ENCODE measurements at places on chromosomes 2 and 18. TPM values are rescaled to one million over a fixed set of nuclear protein-coding genes. Genes with fewer than 3 reads are reported as not detected.

DNA sequence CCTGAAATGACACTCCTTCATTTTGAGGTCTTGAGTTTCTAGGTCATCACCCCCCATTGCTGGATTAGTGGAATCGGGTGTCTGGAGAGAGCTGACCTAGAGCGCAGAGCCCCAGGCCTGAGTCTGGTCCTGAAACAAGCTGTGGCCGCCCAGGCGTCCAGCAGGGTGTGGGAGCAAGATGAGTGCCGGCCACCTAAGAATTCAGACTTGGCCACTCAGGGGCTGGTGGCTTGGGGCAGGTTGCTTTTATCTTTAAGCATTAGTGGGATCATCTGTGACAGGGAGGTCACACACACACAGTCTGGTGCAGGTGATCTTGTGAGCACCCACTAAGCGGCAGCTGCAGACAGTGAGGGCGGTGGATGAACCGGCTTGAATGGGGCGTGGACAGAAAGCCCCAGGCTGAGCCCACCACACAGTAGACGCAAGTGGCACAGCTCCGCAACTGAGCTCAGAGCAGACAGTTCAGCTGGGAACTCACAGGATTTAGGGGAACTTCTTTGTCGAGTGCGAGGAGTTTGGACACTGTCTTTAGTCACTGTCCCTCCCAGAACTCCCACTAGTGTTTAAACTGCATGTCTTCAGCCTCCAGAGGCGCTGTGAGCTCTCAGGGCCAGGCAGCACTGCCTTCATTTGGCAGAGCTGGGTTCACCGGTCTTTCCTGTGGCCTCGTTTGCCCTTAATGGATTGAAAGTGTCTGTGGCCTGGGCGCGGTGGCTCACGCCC is 21.5 kb downstream of the ITGB1BP1 start:
- H3K4me1 ChIP-seq: no peaks in the 10 kb centered on the region
- H3K27me3 ChIP-seq: no peaks in the 10 kb centered on the region
- no peak overlapping the region for H3K4me3 ChIP-seq
- no peak overlapping the region for H3K27ac ChIP-seq
- H3K36me3 ChIP-seq: no peaks in the 10 kb centered on the region

- no peaks in the 10 kb centered on the region for H3K36me3 ChIP-seq
- H3K27ac ChIP-seq: no peak overlapping the region
- H3K4me1 ChIP-seq: peaks cover 6% of the 10 kb centered on the region
Observed at GRCh38 chr2:216549926-216550690, 51.5 kb downstream of the RPL37A start.

GRCh38 chr18:9139400-9140039 is 2.9 kb downstream of the ANKRD12 start:
- DNase-seq: no peak
- peaks cover 18% of the 10 kb centered on the region for H3K36me3 ChIP-seq
- no peaks in the 10 kb centered on the region for H3K27me3 ChIP-seq
- H3K4me3 ChIP-seq: peak overlapping the region; percentile 93

GRCh38 chr2:201127570-201127969 is 11.6 kb downstream of the CFLAR start:
- peak overlapping the region; percentile 95 for H3K27ac ChIP-seq
- no peak for DNase-seq
- H3K36me3 ChIP-seq: peaks cover 20% of the 10 kb centered on the region
- H3K27me3 ChIP-seq: no peaks in the 10 kb centered on the region

DNA sequence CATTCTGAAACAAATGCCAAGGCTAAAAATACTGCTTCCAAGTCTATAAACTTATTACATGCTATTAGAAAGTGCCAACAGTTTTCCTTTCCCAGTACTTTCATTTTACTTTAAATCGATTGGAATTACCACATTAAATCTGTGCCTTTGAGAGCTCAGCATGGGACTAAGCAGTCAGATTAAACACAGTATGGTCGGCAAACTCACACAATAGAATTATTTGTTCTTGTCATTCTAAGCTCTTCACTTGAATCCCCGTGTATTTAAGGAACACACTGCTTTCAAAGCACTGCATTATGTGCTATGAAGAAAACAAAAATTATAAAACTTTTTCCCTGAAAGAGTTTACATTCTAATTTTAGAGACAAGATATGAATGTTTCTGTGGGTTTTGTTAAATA is 444.4 kb upstream of the SLC39A10 start:
- no peak for DNase-seq
- no peaks in the 10 kb centered on the region for H3K36me3 ChIP-seq
- H3K4me1 ChIP-seq: no peaks in the 10 kb centered on the region
- no peak overlapping the region for H3K27ac ChIP-seq
- H3K27me3 ChIP-seq: peaks cover 3% of the 10 kb centered on the region
- no peak overlapping the region for H3K4me3 ChIP-seq

DNA sequence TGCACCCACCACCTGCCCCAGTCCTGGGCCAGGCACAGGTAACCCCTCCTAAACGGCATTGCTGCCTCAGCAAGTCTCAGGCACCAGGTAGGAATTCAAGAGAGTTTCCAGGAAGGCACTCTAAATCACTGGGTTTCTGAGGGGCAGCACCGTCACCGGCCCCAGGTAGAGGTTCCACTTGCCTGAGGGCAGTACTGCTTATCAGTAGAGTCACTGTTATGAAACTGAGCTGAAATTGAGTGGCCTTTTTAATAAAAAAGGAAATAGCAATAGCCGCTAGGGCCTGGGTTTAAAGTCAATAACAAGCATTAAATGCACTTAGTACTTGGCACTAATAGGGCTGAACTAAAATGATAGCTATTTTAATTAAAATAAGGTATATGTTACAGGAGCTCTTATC is 653.7 kb downstream of the METTL4 start:
- H3K4me3 ChIP-seq: no peak overlapping the region
- no peak for DNase-seq
- no peaks in the 10 kb centered on the region for H3K27me3 ChIP-seq

- no peak overlapping the region for H3K4me3 ChIP-seq
- DNase-seq: no peak
- H3K36me3 ChIP-seq: peaks cover 9% of the 10 kb centered on the region
- peaks cover 3% of the 10 kb centered on the region for H3K4me1 ChIP-seq
Observed at GRCh38 chr2:64594226-64594989, 59.3 kb downstream of the SERTAD2 start.

DNA sequence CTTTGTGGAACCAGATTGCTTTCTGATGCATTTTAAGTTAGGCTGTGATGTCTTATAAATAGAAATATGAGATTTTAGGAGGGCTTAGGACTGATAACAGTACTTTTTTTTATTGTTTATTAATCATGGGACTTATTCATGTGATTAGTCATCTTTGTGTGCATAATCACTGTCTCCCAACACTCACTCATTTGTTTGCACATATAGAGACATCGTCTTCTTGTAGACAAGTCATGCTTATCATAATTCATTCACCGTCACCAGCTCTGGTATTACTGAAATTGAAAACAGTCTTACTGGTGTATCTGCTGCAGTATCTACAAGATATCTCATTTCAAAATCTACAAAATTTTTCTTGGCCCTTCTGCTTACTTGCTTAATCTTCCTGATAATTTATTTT is 45.8 kb downstream of the WDR7 start:
- peaks cover 2% of the 10 kb centered on the region for H3K36me3 ChIP-seq
- H3K27ac ChIP-seq: no peak overlapping the region
- H3K4me3 ChIP-seq: no peak overlapping the region
- DNase-seq: no peak
- H3K27me3 ChIP-seq: no peaks in the 10 kb centered on the region

DNA sequence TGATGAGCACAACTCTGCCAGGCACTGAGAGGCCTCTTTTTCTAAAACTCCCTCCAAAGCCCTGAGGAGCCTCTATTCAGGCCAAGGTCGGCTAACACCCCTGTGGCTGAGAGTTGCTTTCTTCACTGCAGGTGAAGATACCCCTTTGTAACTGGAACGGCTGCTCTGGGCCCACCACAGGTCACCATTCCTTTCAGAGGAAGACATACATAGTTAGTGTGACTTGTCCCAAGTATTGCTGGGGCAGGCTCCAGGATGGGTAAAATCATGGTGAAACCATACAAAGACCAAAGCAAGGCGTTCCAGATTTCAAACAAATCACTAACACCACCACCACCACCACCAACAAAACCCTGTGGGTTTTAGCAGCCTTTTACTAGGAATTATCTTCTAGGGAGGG is 36.8 kb downstream of the CHST10 start:
- no peaks in the 10 kb centered on the region for H3K36me3 ChIP-seq
- no peak for DNase-seq
- no peak overlapping the region for H3K4me3 ChIP-seq
- peaks cover 3% of the 10 kb centered on the region for H3K27me3 ChIP-seq
- no peak overlapping the region for H3K27ac ChIP-seq

GRCh38 chr2:70140791-70141211 is 50.0 kb downstream of the C2orf42 start:
- no peak for DNase-seq
- peaks cover 50% of the 10 kb centered on the region for H3K4me1 ChIP-seq
- no peaks in the 10 kb centered on the region for H3K27me3 ChIP-seq
- peak overlapping the region; percentile 98 for H3K27ac ChIP-seq
- H3K4me3 ChIP-seq: peak overlapping the region; percentile 89

GRCh38 chr2:201608021-201608420 is 35.3 kb downstream of the TMEM237 start:
- H3K36me3 ChIP-seq: peaks cover 3% of the 10 kb centered on the region
- DNase-seq: no peak
- no peaks in the 10 kb centered on the region for H3K4me1 ChIP-seq
- no peak overlapping the region for H3K4me3 ChIP-seq
- H3K27me3 ChIP-seq: peaks cover 28% of the 10 kb centered on the region
- H3K27ac ChIP-seq: no peak overlapping the region

- no peak overlapping the region for H3K27ac ChIP-seq
- H3K4me1 ChIP-seq: peaks cover 6% of the 10 kb centered on the region
- H3K36me3 ChIP-seq: peaks cover 30% of the 10 kb centered on the region
- H3K4me3 ChIP-seq: no peak overlapping the region
- no peaks in the 10 kb centered on the region for H3K27me3 ChIP-seq
Observed at GRCh38 chr18:54279477-54280219, 10.3 kb downstream of the POLI start.

DNA sequence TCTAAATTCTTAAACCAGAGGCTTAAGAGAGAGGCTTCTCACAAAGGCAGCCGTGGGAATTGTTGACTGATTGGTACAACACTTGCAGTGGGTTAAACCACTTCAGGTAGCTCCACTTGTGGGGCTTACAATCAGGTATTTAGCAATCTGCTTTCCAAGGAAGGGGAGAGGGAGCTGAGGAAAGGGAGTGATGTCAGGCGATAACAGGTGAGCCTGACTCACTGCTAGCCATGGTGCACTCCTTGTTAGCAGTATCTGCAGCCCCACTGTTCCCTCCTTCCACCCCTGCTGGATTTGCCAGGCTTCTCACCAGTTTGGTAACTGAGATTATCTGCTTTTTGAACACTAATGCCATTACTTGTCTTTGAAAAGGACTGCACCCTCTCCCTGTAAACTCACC is 1056.7 kb upstream of the FANCL start:
- H3K4me3 ChIP-seq: no peak overlapping the region
- no peaks in the 10 kb centered on the region for H3K36me3 ChIP-seq
- no peak for DNase-seq

GRCh38 chr2:228018311-228018710 is 146.9 kb downstream of the DAW1 start:
- no peak overlapping the region for H3K4me3 ChIP-seq
- no peaks in the 10 kb centered on the region for H3K27me3 ChIP-seq
- no peak overlapping the region for H3K27ac ChIP-seq
- DNase-seq: no peak
- no peaks in the 10 kb centered on the region for H3K4me1 ChIP-seq
- H3K36me3 ChIP-seq: no peaks in the 10 kb centered on the region

DNA sequence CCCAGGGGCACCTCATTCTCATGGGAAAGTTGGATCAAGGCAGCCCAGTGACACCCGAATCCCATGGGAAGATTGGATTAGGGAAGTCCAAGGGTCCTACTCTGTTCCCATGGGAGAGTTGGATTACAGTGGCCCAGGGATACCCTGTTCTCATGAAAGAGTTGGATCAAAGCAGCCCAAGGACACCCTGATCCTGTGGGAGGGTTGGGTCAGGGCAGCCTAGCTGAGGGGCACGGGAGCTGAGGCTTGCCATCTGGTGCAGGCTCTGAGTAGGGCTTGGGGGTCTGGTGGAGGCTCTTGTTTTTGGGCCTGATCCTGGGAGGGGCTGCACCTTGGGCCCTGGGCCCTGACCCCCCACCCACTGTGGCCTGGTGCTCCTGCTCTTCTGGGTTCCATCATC is 87.1 kb downstream of the ACKR3 start:
- peaks cover 14% of the 10 kb centered on the region for H3K27me3 ChIP-seq
- no peaks in the 10 kb centered on the region for H3K36me3 ChIP-seq
- no peak for DNase-seq
- H3K27ac ChIP-seq: no peak overlapping the region
- H3K4me3 ChIP-seq: no peak overlapping the region

- no peak overlapping the region for H3K27ac ChIP-seq
- no peak overlapping the region for H3K4me3 ChIP-seq
- DNase-seq: no peak
- H3K27me3 ChIP-seq: no peaks in the 10 kb centered on the region
Observed at GRCh38 chr2:128195435-128195984, 104.5 kb downstream of the UGGT1 start.

DNA sequence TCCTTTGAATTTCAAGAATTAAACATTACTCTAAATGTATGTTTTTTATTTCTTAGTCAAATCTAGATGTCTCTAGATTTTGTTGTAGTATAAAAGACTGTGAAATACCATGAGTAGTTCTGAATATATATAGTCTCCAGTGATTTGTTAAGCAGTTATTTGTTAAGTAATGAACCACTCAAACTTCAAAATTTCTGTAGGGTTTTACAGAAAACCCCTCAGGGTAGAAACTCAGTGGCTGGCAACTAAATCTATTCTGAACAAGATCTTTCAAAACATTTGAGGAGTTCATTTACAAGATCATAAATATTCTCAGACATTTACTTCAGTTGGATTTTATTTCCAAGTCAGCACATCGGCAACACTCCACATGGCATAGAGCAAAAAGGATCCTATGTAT is 35.8 kb upstream of the ACSL3 start:
- no peak overlapping the region for H3K27ac ChIP-seq
- peaks cover 20% of the 10 kb centered on the region for H3K27me3 ChIP-seq
- no peaks in the 10 kb centered on the region for H3K36me3 ChIP-seq
- no peak for DNase-seq

DNA sequence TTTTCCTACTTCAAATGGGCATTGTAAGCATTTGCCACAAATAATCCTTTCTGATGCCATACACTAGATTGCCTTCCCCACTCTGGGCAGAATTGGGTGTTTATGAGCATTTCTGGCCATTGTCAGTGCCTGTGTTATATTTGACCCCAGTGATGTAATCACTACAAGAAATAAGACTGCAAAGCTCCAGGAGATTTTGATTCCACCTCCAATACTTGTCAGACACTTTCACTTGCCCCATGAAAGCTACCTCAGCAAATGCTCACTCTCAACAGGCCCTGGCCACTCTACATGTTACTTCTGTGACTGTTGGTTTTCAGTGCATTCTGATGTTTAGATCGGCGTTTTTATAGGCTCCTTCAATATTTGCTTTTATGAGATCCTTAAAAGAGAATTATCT is 135.1 kb downstream of the GFPT1 start:
- DNase-seq: no peak
- no peak overlapping the region for H3K27ac ChIP-seq
- H3K4me3 ChIP-seq: no peak overlapping the region
- peaks cover 31% of the 10 kb centered on the region for H3K27me3 ChIP-seq

- H3K4me1 ChIP-seq: no peaks in the 10 kb centered on the region
- DNase-seq: no peak
- no peak overlapping the region for H3K27ac ChIP-seq
- no peak overlapping the region for H3K4me3 ChIP-seq
- H3K36me3 ChIP-seq: peaks cover 5% of the 10 kb centered on the region
Observed at GRCh38 chr2:85341269-85342029, 12.9 kb downstream of the RETSAT start.

The IL37 gene
- not detected for total RNA-seq

The SULT1C3 gene
- total RNA-seq: not detected

The PTPRN gene
- total RNA-seq: not detected

The IL1RN gene
- total RNA-seq: 2.1 TPM

The TGFA gene
- 1.0 TPM for total RNA-seq

The CCDC85A gene
- total RNA-seq: not detected

The ERICH2 gene
- total RNA-seq: not detected

The GAREM1 gene
- total RNA-seq: not detected

All from activated naive CD8-positive, alpha-beta T cell treated with anti-CD3 and anti-CD28 coated beads, Interleukin-2, amount 10 ng/mL, durations not matched to agents 7 days and 5 days (primary cell).